ENCODE measurements at places on chromosomes 4 and X.

DNA sequence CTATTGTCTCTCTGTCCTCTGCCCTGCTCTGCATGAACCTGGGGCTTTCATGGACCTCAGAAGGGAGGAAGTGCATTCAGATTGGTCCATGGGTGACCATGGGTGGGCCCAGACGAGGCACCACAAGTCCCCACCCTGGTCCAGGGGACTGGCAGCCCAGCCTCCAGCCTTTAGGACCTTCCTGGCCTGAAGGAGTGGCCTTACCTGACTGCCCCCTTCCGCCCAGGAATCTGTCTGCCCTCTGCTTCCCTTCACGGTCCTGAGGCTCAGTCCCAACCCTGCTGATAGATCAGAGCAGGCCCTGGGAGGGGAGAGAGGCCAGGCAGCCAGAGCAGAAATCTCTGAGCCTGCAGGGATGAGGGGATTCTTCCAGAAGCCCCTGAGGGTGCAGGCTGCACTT lies 455.4 kb downstream of the PCDH18 start:
- no peak overlapping the region for H3K27ac ChIP-seq
- no peak for DNase-seq
- no peaks in the 10 kb centered on the region for H3K4me1 ChIP-seq

- H3K36me3 ChIP-seq = no peaks in the 10 kb centered on the region
- no peaks in the 10 kb centered on the region for H3K27me3 ChIP-seq
- H3K4me3 ChIP-seq = no peak overlapping the region
- no peaks in the 10 kb centered on the region for H3K4me1 ChIP-seq
- no peak for DNase-seq
These were observed 83.9 kb downstream of the ATXN3L start for GRCh38 chrX:13235930-13236329.

- no peak for DNase-seq
- no peak overlapping the region for H3K27ac ChIP-seq
These were observed 38.6 kb upstream of the HMX1 start for GRCh38 chr4:8910100-8910821.

GRCh38 chr4:75087865-75088264 lies 154.9 kb downstream of the PARM1 start:
- H3K27ac ChIP-seq = no peak overlapping the region
- no peak overlapping the region for H3K4me3 ChIP-seq
- DNase-seq = no peak
- no peaks in the 10 kb centered on the region for H3K27me3 ChIP-seq
- H3K4me1 ChIP-seq = no peaks in the 10 kb centered on the region

DNA sequence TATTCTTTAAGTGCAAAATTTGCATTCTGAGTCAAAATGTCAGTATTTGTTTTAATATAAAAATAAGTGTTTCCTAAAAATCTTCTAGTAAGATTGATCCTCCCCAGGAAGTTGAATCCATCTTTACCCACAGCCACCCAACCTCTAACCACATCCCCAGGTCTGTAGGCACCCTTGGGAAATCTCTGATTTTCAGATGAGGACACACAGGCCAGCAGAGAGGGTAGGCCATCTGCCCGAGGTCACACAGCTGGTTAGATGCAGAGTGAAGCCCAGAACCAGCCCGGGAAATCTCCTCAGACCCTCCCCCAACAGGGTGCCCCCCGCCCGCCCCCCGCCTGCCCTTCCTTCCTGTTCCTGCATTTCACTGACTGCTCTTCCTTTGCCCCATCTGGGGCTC lies 277.5 kb downstream of the FBXW7 start:
- no peaks in the 10 kb centered on the region for H3K27me3 ChIP-seq
- peaks cover 50% of the 10 kb centered on the region for H3K4me1 ChIP-seq
- no peak for DNase-seq
- no peak overlapping the region for H3K4me3 ChIP-seq
- H3K27ac ChIP-seq = no peak overlapping the region
- H3K36me3 ChIP-seq = no peaks in the 10 kb centered on the region

GRCh38 chrX:18701621-18702361 lies 5.7 kb upstream of the PPEF1 start:
- H3K27me3 ChIP-seq = no peaks in the 10 kb centered on the region
- no peak overlapping the region for H3K4me3 ChIP-seq
- no peaks in the 10 kb centered on the region for H3K4me1 ChIP-seq
- H3K36me3 ChIP-seq = no peaks in the 10 kb centered on the region

- no peak for DNase-seq
- no peaks in the 10 kb centered on the region for H3K27me3 ChIP-seq
- no peaks in the 10 kb centered on the region for H3K4me1 ChIP-seq
- no peak overlapping the region for H3K4me3 ChIP-seq
- no peak overlapping the region for H3K27ac ChIP-seq
These were observed 362.1 kb upstream of the ATOH1 start for GRCh38 chr4:93466446-93466845.

DNA sequence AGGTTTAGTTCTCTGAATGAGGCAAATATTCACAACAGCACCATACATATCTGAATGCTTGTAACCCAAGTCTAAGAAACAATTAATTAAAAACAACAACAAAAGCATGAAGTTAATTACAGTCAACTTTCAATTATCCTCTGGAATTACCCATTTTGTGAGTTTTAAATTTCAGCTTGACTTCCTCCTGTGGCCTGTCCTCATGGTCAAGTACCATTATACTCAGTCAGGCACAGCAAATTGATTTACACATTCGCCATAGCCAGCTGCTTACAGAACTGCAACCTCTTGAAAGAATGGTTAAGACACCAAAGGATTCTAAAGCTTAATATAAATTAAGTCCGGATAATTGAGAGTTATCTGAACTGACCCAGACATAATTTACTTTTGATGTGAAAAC lies 306.5 kb downstream of the CAMK2D start:
- H3K4me3 ChIP-seq = no peak overlapping the region
- H3K36me3 ChIP-seq = no peaks in the 10 kb centered on the region
- H3K27ac ChIP-seq = no peak overlapping the region
- no peak for DNase-seq
- no peaks in the 10 kb centered on the region for H3K27me3 ChIP-seq
- H3K4me1 ChIP-seq = no peaks in the 10 kb centered on the region

- H3K27ac ChIP-seq = no peak overlapping the region
- no peaks in the 10 kb centered on the region for H3K36me3 ChIP-seq
- no peak overlapping the region for H3K4me3 ChIP-seq
- H3K27me3 ChIP-seq = no peaks in the 10 kb centered on the region
These were observed 15.1 kb downstream of the TRAPPC2 start for GRCh38 chrX:13719192-13719856.

DNA sequence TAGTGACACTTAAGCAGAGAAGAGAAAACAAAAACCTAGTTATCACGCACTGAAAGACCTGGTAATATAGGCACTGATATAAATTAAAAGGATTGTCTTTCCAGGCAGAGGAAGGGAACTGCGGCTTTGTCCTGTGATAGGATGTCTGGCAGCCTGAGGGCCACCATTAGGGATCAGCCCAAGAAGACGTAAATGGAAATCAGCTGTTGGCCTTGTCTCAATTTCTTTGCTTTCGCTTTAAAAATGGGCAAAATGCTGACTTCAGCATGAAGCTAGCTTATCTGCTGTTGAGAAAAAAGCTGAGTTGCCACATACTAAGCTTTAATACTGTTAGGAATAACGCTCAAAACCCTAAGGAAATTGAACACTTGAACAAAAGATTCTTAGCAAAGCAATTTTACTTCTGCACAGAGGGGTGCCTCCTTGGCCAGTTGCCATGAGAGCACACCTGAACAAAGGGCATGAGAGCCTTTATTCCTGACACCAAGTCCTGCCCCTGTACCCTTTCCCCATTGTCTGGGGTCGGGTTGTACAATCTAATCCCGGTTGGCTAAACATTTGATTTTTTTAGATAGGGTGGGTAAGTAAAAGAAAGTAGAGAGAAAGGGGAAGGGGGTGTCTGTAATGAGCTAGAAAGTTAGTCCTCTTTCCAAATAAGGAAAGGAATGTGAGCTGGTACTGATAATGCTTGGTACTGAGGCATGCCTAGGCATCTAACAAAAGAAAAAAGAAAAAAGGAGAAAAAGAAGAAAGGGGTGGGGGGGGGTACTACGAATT lies 85.1 kb upstream of the UCP1 start:
- no peak for DNase-seq
- H3K27ac ChIP-seq = no peak overlapping the region
- no peak overlapping the region for H3K4me3 ChIP-seq
- no peaks in the 10 kb centered on the region for H3K36me3 ChIP-seq
- no peaks in the 10 kb centered on the region for H3K4me1 ChIP-seq

GRCh38 chr4:8079916-8080753 lies 78.5 kb downstream of the ABLIM2 start:
- H3K4me1 ChIP-seq = no peaks in the 10 kb centered on the region
- no peak overlapping the region for H3K4me3 ChIP-seq
- H3K36me3 ChIP-seq = no peaks in the 10 kb centered on the region
- H3K27me3 ChIP-seq = no peaks in the 10 kb centered on the region
- no peak overlapping the region for H3K27ac ChIP-seq
- DNase-seq = no peak

DNA sequence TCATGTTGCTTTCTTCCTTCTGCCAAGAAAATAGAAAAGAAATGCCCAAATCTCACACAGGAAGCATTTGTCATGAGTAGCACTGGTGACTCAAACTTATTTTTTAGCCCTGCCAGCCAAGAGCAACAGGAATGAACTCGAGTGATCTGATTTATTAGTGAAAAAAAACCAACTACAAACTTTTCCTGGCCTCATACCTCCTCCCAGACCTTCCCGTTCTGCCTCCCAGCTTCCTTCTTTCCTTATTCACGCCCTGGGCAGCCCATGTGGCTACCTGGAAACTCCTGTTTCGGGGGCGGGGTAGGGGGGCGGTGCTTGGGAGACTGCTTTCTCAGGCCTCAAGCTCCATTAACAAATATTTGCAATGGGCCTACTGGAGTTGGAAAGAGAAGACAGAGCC lies 178.5 kb downstream of the NHS start:
- H3K4me1 ChIP-seq = no peaks in the 10 kb centered on the region
- no peak overlapping the region for H3K4me3 ChIP-seq
- H3K27me3 ChIP-seq = no peaks in the 10 kb centered on the region
- DNase-seq = no peak
- H3K36me3 ChIP-seq = no peaks in the 10 kb centered on the region

- no peaks in the 10 kb centered on the region for H3K4me1 ChIP-seq
- no peak for DNase-seq
- no peak overlapping the region for H3K4me3 ChIP-seq
- H3K36me3 ChIP-seq = no peaks in the 10 kb centered on the region
- no peaks in the 10 kb centered on the region for H3K27me3 ChIP-seq
These were observed 209.6 kb downstream of the SPATA18 start for GRCh38 chr4:52260514-52261210.

DNA sequence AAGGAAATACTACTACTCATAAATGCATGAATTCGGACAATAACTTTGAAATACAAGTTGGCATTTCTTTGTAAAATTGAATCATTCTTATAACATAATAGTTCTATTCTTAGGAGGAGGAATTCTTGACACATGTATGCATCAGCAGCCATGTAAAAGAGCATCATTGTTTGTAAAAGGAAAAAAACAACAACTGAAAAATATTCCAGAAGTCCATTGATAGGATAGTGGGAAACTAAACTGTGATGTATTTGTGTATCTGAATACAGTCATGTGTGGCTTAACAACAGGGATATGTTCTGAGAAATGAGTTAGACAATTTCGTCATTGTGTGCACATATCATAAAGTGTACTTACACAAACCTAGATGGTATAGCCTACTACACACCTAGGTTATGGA lies 102.0 kb upstream of the SH3RF1 start:
- H3K4me1 ChIP-seq = no peaks in the 10 kb centered on the region
- H3K36me3 ChIP-seq = no peaks in the 10 kb centered on the region
- no peak overlapping the region for H3K27ac ChIP-seq
- DNase-seq = no peak
- H3K4me3 ChIP-seq = no peak overlapping the region

DNA sequence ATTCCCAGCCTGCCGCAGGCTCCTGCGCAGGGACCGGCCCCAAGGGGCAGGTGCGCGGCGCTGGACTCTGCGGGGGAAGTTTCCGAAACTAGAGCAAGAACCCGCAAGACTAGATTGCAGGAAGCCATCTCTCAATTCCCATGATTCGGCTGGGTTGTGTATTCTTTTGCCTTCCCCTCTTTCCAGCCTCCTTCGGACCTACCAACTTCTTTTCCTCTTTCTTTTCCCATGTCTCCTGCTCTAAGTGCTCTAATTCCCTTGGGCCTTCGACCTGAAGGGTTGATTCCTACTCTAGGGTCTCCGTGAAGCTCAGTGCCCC lies 645 bp upstream of the OPHN1 start:
- no peak overlapping the region for H3K27ac ChIP-seq
- no peak for DNase-seq
- H3K4me1 ChIP-seq = no peaks in the 10 kb centered on the region
- no peaks in the 10 kb centered on the region for H3K36me3 ChIP-seq

DNA sequence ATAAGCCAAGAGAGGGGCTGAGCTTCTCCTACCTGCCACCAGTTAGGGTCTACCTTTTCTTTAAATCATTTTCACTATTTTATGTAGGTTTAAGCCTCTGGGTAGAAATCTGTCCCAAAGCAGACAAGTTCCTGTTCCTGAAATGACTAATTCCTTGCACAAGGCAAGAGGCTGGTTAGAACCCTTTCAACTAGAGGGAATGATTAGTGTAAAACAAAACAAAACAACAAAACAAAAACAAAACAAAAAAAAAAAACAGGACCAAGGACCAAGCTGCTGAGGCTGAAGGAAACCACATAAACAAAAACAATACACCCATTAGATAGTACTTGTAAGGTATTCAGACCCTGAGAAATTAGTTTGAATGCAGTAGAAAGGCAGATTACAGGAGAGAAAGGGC lies 62.7 kb downstream of the MAML3 start:
- DNase-seq = no peak
- H3K4me3 ChIP-seq = no peak overlapping the region
- H3K27ac ChIP-seq = no peak overlapping the region
- H3K36me3 ChIP-seq = no peaks in the 10 kb centered on the region
- no peaks in the 10 kb centered on the region for H3K27me3 ChIP-seq
- H3K4me1 ChIP-seq = peaks cover 27% of the 10 kb centered on the region

GRCh38 chr4:67603310-67604028 lies 44.9 kb downstream of the STAP1 start:
- no peaks in the 10 kb centered on the region for H3K36me3 ChIP-seq
- no peaks in the 10 kb centered on the region for H3K4me1 ChIP-seq
- DNase-seq = no peak
- H3K4me3 ChIP-seq = no peak overlapping the region
- H3K27ac ChIP-seq = no peak overlapping the region

DNA sequence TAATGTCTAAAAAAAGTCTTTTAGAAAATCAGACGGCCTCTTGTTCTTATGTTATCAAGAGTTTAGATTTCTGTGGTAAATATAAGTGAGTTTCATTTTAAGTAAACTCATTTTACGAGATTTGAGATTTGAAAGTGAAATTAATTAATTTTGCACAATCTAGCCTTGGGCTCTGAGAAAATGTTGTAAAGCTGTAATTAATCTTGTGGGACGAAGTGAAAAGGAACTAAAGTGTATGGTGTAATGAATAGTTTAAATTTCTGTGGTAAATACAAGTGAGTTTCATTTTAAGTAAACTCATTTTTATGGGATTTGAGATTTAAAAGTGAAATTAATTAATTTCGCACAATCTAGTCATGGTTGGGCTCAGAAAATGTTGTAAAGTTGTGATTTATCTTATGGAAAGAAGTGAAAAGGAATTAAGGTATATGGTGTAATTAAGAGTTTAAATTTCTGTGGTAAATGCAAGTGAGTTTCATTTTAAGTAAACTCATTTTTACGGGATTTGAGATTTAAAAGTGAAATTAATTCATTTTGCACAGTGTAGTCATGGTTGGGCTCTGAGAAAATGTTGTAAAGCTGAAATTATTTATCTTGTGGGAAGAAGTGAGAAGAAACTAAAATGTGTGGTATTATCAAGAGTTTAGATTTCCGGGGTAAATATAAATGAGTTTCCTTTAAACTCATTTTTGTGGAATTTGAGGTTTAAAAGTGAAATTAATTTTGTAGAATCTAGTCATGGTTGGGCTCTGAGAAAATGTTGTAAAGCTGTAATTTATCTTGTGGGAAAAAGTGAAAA lies 1.6 kb downstream of the SCML1 start:
- no peak for DNase-seq
- H3K27me3 ChIP-seq = no peaks in the 10 kb centered on the region
- H3K4me3 ChIP-seq = peak overlapping the region; percentile 76
- H3K4me1 ChIP-seq = no peaks in the 10 kb centered on the region
- H3K27ac ChIP-seq = no peak overlapping the region
